Thoracic aorta endothelial cell (primary cell): ENCODE measurements at places on chromosomes 5 and 9. TPM values are rescaled to one million over a fixed set of nuclear protein-coding genes. Genes with fewer than 3 reads are reported as not detected.

MCIDAS gene
- not detected in 2 replicates for total RNA-seq

TDRD7 gene
- total RNA-seq: 17.1 and 18.2 TPM in 2 replicates

ANXA2R gene
- total RNA-seq: 2.1 and 5.5 TPM in 2 replicates

SLU7 gene
- total RNA-seq: 61.0 and 66.6 TPM in 2 replicates

SPATA31E1 gene
- total RNA-seq: not detected in 2 replicates

RBM18 gene
- total RNA-seq: 11.2 and 12.1 TPM in 2 replicates
